ENCODE measurements at places on chromosomes 3 and 15.

DNA sequence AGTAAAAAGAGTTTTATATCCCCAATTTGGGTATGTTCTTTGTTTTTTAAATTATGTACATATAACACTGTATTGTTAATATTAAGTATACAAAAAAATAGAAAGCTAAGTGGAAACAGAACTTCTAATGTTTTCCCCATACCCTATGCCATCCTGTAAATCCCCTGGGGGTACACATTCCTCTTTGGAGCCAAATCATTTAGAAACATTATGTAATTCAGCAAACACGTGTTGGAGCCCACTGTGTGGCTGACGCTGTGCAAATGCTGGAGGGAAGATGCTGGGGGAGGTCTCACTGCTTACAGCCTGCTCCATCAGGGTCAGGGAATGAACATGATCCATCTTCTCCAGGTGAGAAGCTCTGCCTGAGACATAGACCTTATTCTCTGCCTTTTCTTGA is 52.8 kb downstream of the CRTC3 start:
- DNase-seq, result no peak

- peak; percentile 62 for DNase-seq
These were observed 134.7 kb downstream of the TPRA1 start for GRCh38 chr3:127455541-127456450.

DNA sequence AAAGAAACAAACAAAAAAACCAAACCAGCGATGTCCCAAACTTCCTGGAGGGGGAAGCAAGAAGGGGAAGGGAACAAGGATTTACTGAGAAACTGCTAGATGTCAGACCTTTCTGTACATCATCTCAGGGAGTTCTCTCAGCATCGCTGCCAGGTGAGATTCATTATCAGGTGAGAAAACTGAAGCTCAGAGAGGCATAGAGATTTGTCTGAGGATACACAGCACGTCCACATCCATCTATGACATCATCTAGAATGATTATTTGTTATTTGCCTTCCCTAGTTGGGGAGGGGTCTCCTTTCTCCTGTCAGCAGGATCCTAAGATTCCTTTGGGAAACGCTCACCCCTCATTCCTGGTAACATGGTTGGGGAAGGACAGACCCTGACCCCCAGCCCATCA is 57.1 kb upstream of the LINGO1 start:
- no peak for DNase-seq

DNA sequence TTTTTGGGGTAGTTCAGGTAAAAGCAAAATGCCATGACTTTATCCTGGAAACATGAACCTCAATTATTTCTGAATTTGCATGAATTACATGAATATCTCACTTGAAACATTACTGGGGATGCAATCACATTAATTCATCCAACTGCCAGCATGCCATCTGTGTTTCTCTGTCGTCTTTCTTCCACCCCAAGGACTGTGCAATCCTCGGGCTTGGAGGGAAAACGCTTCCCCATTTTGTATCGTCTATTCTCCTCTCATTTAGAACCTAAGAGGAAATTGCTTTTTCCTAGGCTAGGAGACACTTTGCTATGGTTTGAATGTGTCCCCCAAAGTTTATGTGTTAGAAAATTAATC is 109.4 kb downstream of the SQOR start:
- DNase-seq, result no peak

DNA sequence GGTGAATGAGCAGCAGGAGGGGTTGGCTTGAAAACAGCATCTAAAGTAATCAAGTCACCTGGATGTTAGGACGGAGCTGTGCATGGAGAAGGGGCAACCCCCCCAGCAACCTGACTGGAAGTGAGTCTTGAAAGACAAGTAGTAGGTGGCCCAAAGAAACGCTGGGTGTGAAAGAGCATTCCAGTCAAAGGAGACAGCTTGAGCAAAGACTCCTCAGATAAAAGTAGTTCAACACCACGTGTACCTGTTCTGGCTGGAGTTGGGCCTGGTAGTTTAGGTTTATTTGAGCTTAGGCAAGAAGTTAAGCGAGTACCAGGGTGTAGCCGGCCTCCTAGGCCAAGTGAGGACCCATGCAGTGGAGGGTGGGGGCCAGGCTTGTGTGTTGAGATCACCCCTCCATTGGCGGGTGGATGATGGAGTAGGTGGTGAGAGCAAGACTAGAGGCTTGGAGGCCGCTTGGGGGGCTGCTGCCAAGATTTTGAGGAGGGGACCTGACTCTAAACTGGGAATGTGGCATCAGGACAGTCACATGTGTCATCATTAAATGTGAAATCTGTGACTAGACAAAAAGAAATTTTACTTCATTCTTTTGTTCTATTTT is 61.3 kb downstream of the ABHD2 start:
- DNase-seq, result no peak

- no peak for DNase-seq
These were observed 43.6 kb downstream of the ROBO1 start for GRCh38 chr3:79724206-79724605.

- no peak for DNase-seq
These were observed 18.0 kb downstream of the CCR8 start for GRCh38 chr3:39347586-39347876.

- peak; percentile 64 for DNase-seq
These were observed 54.5 kb downstream of the LRTM1 start for GRCh38 chr3:54873059-54874010.

Data from cardiac fibroblast (primary cell).